T follicular helper cell (primary cell): ENCODE measurements at places on chromosomes 5 and 9.

GRCh38 chr9:28502741-28503140, 929.5 kb upstream of the C9orf72 start:
- no peak for DNase-seq

DNA sequence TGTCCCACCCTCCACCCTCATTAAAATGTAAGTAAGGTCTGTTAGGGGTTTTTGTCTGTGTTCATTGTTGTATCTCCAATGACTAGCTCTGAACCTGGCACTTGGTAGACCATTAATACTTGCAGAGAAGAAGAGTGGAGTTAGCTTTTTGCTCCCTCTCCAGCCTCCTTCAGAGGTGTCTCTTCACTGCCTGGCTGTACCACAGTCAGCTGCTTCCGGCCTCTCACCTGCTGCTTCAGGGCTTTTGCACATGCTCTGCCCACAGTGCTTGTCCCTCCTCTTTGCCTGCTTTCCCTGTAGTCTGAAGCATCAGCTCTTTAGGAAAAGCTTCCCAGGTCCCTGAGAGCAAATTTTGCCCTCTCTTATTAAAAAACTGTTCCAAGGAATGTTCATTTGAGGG, 83.6 kb downstream of the SNX24 start:
- no peak for DNase-seq

- DNase-seq = no peak
Observed at GRCh38 chr5:66406761-66407336, 189.3 kb upstream of the MAST4 start.

DNA sequence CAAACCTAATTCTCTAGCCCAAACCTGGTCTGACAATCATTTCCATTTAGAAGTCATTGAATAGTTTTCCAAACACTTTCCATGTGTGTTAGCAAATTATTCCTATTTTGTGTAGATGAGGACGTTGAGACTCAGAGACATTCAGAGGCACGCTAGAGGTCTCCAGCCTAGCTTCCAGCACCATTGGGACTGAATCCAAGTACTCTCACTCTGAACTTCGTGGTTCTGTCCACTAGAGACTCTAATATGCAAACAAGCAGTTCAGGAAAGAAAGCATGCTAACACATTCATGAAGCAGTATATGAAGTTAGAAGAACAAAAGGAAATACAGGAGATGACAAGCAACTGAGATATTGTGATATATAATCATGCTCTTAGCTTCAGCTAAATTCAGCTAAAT, 354.8 kb downstream of the NTRK2 start:
- no peak for DNase-seq

GRCh38 chr5:91018200-91018599, 364.9 kb downstream of the ARRDC3 start:
- no peak for DNase-seq

DNA sequence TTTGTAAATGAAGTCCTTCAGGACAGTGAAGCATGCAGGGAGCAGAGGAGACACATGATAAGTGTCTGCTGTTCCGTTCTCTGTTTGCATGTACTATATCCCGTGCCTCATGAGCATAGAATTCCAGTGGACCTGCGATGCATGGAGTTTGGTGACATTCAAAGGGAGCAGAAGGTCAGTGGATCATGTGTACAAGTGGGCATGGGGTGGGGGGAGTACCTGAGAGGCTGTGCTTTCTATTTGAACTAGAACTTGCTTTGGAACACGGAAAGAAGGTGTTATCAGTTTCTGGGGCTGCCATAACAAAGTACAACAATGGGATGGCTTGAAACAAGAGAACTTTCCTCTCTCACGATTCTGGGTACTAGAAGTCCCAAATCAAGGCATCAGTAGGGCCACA, 5.1 kb upstream of the CCNJL start:
- DNase-seq = no peak

DNA sequence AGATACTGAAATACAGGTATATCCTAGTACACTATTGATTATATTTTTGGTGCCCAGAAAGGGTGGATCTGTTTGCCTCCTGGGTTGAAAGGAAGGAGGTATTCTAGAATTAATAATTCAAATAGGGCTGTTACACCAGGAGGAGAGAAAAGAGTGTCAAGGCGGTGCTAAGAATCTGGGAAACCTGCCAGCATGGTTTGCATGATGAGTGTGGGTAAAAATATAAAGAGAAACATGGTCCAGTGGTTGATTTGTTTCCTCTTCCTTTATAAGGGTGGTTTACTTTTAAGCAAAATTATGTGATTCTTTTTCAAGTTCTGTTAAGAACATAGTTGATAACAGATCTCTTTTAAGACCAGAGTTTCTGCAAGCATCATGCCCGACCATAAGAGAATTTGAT, 69.4 kb upstream of the NFIB start:
- no peak for DNase-seq

DNA sequence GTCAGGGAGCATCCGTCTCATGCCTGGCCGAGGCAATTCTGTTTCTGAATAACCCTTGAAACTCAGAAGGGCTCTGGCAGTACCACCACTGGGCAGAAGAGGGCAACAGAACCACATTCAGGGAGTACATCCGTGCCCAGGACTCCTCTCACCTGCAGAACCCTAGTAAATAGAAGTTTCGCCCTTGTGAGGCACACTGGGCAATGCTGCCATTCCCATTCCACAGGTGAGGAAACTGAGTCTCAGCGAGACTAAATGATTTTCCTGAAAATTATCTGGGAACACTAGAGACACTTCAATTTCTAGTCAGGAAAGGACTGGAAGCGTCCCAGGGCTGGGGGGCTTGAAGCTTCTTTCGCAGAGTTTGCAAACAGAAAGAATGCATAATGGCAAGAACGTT, 74.7 kb downstream of the FGF1 start:
- DNase-seq = peak; percentile 33

DNA sequence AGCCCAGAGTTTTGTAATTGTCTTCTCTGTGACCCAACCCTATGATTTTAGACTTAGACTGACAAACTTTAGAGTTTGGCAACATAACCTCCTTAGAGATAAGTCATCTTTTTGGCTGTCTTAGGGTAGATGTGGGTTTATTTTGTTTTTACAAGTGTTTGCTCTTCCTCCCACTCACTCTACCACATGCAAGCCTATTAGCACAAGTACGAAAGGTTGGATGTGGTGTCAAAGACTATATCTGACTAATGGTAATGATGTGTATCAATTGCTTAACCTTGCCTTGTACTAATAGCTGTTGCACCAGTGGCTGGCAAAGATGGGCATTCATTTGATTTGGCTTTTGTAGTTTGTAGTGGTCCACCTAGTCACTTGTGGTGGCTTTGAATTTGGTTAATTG, 46.5 kb downstream of the SLC25A46 start:
- DNase-seq = no peak

DNA sequence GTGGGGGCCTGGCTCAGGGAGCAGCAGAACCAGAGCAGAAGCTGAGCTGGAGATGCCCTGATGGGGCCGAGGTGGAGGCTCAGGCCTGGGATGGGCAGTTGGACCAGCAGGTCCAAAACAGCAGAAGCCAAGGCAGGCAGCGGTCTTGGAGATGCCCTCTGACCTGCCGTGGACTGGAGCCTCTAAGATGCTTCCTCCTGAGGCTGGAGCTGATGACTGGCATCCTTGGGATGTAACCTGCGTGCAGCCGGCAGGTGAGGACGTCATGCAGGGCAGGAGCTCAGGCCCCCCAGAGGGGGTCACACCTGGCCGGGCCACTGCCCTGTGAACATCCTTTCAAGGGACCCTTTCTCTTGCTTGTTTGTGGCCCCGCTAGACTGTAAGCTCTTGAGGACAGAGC, 162.0 kb downstream of the RGS3 start:
- no peak for DNase-seq

DNA sequence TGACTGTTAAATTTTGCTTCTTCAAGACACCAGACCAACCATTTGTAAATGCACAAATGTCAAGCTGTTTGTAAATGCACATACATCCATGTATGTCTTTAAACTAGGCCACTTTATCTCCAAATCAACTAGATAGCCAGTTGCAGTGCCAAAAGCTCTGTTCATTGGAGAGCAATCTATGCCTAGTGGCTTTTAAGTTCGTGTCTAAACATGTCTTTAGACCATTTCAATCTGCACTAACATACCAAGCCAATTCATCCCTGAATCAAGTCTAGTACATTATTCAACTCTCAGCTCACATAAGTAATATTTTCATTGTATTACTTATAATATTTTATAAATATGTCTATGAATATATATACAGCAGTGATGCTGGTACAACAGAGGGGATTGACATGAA, 985.9 kb downstream of the CDH18 start:
- DNase-seq = no peak

DNA sequence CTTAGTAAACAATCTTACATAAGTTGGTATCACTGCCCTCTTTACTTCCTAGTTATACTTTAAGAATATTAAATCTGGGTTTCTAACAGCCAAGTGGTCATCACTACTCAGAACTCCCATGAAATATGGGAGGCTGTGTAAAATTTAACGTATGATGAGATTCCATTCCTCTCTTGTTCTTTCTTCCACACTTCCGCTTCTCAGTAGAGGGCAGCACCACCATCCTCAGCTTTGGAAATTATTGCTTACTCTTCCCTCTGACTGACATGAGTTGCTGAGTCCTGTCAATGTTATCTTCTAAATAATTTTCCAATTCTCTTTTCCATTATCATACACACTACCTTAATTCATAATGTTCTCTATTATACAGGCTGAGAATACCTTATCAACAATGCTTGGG, 194.0 kb downstream of the RFX3 start:
- no peak for DNase-seq

DNA sequence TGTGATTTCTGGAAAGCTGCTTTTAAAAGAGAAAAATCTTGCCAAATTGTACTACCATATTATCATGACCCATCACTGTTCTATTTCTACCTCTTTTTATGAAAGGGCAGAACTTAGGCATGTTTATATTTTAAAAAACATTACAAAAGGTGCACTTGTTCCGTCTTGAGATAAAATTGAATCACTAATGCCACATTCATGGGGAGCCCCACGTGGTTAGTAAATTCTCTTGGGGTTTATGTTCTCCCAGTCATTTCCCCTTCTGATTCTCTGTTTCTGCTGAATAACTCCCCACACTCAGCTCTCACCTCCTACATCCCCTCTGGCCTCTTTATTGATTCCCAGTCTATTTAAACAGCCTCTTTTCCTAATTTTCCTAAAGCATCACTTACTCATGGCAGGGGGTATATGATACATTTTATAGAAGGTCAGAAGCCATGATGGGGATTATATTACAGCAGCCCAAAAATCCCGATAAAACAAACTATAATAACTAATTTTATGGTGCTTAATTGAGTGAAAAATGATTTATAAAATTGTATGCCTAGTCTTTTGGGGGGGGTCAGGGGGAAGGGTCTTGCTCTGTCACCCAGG, 19.7 kb upstream of the VLDLR start:
- no peak for DNase-seq

- DNase-seq = no peak
Observed at GRCh38 chr9:37641331-37641730, 9.4 kb upstream of the FRMPD1 start.

GRCh38 chr5:140295414-140295813, 7.5 kb downstream of the PFDN1 start:
- no peak for DNase-seq

DNA sequence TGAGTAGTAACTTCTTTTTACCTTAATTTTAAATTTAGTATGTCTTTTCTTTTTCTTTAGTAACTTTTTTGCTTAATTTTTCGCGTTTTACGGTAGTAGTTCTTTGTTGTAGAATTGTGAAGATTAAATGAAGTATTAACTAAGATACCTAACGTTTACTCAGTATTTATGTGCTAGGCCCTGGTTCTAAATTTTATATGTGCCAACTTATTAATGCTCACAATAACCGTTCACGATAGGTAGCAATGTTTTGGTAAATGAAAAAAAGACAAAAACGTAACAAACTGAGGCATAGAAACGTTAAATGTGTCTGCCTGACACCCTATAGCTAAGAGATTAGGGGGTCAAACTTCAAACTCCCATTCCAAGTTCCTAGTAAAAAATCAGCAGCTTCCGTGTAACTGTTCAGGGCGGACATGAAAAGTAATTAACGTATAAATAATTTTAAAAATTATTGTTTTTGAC, 1.2 kb downstream of the MRPS30 start:
- DNase-seq = no peak

GRCh38 chr5:81904166-81904565, 67.7 kb upstream of the ATG10 start:
- no peak for DNase-seq

GRCh38 chr5:139924294-139925215, 118.5 kb downstream of the NRG2 start:
- DNase-seq = no peak

DNA sequence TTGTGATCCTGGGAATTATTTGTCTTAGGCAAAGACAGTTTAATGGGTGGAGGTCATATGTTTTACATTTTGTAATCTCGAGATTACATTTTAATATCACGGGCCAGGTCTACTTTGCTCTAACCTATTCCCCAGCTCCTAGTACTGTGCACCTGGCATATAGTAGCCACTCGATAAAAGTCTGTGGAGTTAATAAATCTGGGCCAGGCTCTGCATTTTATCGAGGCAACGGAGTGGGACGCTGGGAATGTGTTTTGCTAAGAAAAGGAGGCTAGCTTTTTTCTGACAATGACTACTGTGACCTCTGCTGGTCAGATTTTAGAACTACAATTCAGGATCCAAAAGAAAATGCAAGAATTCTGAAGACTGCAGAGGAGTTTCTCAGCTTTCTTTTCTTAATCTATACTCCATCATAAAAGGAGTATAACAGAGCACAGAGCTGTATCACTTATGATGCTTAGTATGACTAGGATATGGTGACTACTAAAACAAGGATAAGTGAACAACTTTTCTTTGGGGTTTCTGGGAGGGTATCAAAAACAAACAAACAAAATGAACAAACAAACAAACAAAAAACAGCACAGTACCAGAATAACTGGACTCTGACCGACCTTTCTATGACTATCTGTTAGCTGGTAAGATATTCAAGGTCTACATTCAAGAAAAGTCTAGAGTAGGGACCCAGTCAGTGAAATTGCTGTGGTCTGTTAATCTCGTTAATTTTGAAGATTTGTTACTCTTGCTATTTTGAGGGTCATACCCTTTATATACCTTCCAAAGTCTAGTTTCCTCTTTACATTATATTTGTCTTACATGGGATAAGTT, 46.1 kb upstream of the CER1 start:
- DNase-seq = no peak

DNA sequence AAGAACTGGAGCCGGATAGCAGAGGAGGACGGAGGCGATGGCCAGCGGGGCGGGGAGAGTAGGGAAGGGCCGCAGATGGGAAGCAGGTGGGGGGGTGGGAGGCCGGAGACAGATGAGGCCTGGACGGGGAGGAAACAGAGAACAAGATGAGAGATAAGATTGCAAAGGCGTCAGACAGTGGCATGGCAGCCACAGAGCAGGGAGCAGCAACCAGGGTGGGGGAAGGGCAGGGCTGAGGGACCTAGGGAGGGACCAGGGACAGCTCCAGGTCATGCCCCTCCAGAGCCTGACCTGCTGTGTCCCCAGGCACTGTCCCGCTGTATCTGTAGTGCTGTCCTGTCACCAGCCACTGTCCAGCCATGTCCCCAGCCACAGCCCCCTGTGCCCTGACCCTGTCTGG, 49.6 kb upstream of the LMX1B start:
- DNase-seq = no peak
